ENCODE measurements at places on chromosomes 12 and 14.

DNA sequence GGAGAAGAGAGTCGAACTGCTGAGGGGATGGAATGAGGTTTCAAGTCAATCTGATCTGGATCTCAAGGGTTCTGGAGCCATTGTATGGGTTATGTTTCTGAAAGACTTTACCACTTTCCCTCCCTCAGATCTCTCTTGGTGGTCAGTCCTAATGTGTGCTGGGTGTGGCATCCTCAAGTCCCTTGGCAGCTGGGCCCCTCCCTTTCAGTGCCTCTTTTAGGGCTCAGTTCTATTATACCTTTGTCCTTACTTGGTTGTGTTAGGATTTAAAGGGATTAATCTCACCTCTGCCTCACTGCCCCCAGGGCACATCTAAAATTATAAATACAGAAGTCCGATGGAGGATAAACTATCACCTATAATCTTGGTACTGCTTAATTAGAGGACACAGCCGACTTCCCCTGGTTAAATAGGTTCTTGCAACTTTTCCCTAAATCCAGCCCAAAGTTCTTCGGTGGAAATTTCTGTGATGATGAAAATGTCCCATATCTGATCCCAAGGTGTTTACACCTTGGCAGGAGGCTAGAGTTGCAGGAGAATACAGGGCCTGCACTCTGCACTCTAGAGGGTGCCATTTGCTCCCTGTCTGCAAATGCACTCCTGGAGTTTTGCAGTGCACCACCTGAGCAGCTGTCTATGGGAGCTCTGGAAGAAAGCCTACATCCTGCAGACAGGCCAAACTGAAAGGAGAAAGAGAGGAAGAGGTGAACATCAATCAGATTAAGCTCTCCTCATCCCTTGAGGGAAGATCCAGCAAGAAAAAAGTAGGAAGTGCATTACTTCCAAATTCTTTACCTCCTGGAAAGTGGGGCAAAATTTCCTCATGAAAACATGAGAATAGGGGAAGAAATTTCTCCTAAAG lies 106.8 kb downstream of the NUAK1 start:
- DNase-seq, result peak; percentile 39

GRCh38 chr14:44477953-44478352 lies 29.1 kb downstream of the FSCB start:
- DNase-seq, result no peak

GRCh38 chr12:48296586-48297282 lies 54.0 kb downstream of the ZNF641 start:
- peak; percentile 88 for DNase-seq

- DNase-seq, result no peak
Measured at GRCh38 chr12:103868215-103868614, 27.2 kb upstream of the NT5DC3 start.

GRCh38 chr12:71942259-71942658 lies 3.6 kb downstream of the TPH2 start:
- no peak for DNase-seq

DNA sequence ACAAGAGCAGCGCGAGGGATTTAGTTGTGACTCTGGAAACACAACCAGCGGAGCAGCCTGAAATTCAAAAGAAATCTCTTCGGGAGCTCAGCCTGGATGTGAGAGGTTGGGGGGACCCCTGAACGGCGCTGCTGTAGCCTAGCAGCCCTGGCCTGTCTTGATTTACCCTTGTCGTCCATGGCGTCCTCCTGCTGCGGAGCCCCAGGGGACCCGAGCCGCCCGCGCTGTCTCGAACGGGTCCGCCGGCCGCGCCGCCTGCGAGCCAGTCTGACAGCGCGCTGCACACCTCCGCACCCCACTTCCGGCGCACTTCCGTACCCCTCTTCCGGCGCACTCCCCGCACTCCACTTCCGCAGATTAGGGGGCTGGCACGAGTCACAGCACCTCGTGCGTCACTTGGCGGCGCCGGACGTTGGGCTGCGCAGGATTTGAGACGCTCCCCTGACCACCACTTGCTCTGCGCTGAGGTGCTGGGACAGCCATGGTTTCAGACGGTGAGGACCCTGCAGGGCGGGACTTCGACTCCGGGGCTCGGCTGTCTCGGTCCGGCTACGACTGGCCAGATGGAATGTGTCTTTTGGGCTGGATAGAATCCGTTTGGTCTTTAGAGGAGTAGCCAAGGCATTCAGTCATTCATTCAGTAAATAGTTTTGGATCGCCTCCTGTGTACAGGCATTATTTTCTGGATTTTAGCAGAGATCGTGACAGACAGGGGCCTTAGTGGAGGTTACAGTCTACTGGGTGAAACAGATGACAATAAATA lies at the start of the genes EIF2B1 and GTF2H3:
TSS of gene EIF2B1 (minus strand) at position 308 of the 763 bp plus-strand sequence. CDS start at position 179, 129 bp downstream.
TSS of gene GTF2H3 (plus strand) at position 451 of the 763 bp plus-strand sequence. CDS start at position 482, 31 bp downstream.
- DNase-seq, result peak; percentile 99

DNA sequence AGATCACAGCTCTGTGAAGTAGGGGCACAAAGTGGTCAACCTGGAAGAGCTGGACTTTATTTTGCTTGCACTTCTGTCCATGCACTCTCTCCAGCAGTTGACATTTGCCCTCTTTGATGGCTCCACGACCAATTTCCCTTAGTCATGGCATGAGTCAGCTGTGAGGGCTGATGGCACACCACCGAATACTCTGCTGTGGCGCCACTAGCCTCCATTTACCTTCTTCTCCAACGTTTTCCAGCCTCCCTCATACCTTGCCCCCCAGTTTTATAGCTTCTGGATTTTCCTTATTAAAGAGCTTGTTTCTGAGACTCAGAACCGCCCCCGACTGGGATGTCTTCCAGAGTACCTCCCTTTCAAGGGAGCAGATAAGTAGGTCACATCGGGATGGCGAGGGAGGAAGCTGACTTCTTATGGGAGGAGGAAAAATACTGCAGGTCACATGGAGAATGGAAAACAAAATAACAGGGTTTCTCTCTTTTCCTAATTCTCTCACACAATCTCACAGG lies 17.6 kb downstream of the NINJ2 start:
- peak; percentile 49 for DNase-seq

DNA sequence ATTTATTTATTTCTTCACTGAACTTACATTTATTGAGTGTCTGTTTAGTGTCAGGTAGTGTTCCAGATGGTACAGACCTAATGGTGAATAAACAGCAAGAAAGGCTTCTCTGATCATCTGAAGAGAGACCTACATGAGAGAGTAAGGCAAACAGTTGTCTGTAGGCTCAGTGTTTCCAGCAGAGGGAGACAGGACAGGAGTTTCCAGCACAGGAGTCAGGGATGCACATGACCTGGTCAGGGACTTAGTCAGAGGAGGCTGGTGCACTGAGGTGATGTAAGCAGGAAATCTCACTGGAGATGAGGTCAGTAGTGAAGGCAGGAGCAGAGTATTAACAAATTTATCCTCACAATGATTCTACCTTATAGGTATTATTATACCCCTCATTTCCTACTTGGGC lies 233.2 kb downstream of the MDGA2 start:
- peak; percentile 91 for DNase-seq

GRCh38 chr14:91367173-91368171 lies 50.1 kb downstream of the CCDC88C start:
- DNase-seq, result peak; percentile 95

GRCh38 chr12:92745856-92746550 lies 43.2 kb downstream of the PLEKHG7 start:
- peak; percentile 94 for DNase-seq

DNA sequence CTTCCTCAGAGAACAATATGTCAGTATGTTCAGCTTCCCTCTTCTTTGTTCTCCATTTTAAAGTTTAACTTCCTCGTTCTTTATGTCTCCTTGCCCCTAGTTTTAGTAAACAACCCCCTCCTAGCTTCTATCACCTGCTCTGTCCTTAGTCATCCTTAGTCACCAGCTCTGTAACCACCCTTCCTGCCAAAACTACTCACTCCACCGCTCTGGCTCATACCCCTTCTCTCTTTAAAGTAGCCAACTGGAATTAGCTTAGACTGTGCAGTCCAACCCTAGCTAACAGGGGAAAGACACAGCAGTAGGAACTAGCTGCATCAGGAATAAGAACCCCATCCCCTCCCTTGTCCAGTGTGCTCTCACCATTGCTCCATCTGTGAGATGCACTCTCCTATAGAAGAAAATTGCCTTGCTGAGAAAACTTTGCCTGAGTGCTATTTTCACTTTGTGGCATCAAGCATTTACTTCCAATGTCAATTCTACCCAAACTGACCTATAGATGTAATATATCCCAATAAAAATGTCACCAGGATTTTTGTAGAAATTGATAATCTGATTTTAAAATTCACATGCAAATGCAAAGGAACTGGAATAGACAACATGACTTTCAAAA lies 603.2 kb downstream of the C12orf50 start:
- DNase-seq, result no peak

DNA sequence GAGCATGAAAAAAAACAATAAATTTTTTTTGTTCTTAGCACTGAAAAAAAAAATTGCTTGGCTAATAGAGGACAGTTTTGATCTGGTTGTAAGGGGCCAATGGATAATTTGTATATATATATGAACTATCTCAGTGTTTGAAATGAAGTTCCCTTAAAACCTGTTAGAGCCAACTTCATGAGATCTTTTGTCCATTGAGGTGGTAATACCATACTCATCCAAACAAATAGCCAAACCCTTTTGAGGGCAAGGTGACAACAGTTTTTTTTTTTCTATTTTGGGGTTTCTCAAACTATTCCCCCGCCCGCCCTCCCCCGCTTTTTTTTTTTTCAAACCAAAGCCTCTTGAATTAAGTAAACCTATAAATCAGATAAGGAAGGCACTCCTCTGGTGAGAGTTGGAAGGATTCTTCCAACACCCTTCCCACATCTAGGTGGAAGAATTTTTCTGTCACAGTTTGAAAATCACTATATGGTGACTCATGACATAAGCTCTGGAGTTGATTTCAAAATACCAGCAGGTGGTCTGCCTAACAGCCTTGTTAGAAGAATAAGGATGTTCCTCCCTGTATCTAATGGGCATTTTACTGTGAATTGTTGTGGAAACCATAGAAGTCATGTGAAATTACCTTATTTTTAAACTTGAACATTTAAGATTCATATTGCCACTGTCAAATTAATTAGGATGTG lies 10.2 kb downstream of the ARHGAP5 start:
- DNase-seq, result peak; percentile 81

GRCh38 chr12:65518771-65519170 lies 240.3 kb downstream of the MSRB3 start:
- DNase-seq, result no peak

DNA sequence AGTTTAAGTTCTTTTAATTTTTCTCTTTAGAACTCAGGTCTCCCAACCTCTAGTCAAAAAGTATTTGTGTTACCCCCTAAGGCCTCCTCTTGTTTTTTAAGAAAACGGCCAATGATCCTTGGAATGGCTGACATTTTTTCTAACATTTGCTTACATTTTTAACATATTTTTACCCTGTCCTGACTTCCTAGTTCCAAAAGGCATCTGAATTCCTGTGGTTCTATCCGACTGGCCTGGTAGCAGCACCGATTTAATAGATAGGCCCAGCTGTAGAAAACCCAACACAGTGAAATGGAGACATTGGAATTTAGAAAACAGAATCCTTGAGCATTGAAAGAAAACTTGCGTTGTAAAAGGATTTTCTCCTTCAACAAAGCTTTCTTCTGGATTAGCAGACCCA lies 134.7 kb upstream of the GSC start:
- no peak for DNase-seq

DNA sequence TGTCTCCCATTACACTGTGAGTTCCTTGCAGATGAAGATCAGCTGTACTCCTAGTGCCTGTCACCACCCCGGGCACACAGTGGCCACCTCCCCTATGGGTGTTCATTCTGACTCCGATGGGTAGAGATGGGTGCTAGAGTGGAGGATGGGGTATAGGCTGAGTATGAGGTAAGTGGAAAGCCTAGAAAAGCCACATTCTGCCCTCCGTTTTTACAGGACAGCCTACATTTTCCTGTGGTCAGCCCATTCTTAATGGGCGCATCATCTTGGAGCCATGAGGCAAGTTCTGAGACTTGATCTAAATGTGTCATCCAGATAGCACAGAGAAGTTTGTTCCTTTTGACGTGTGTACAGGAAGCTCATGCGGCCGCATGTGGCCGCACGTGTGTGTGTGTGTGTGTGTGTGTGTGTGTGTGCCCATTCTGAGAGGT lies 166.7 kb upstream of the HIF1A start:
- peak; percentile 32 for DNase-seq

DNA sequence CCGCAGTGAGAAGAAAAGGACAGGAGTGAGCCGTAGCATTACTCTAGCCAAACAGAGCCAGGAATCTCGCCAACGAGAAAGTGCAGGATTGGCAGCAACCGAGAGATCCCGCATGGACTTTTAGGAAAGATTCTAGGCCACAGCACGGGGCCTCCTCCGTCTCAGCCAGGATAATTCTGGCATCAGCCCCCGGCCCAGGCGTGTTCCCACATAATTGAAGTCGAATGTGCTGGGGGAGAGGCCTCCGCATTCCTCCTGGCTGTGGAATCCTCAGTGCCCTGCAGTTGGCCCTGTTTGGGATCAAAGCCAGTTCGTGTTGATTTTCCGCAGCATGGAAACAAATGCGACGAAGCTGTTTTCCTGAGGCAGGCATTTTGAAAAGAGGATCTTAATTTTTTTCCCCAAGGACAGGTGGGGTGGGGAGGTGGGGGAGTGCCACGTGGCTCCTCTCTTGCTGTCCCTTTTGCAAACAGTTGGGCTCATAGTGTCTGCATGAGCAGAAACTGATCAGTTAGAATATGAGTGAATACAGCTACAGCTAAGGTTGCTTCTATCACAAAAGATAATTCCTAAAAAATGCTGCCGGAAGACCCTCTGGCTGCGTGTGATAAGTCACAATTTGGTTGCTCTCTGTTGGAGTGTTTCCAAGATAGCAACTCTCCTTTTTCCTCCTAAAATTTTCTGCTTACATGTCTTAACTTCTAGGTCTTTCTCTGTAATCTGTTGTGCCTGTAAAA lies 37.3 kb upstream of the ATXN2 start:
- no peak for DNase-seq

DNA sequence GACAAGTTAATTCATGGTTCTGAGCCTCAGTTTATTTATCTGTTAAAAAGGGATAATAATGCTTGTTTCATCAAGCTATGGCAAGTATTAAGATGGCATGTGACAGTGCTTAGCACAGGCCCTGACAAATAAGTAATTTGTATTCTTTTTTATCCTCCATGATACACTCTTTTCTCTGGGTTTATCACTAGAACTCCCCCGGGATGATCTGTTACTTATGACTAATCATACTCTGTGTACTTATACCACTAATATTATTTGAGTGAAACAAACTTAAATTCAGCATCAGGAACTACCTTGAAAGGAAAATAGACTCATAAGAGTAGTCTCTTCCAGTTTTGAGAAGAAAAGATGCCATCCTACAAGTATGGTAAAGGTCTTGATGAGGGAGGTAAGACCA lies 283.8 kb downstream of the PAWR start:
- DNase-seq, result no peak

- DNase-seq, result peak; percentile 84
Measured at GRCh38 chr12:15856097-15856982, 25.8 kb upstream of the STRAP start.

GRCh38 chr12:32964981-32965585 lies 68.5 kb upstream of the PKP2 start:
- no peak for DNase-seq

DNA sequence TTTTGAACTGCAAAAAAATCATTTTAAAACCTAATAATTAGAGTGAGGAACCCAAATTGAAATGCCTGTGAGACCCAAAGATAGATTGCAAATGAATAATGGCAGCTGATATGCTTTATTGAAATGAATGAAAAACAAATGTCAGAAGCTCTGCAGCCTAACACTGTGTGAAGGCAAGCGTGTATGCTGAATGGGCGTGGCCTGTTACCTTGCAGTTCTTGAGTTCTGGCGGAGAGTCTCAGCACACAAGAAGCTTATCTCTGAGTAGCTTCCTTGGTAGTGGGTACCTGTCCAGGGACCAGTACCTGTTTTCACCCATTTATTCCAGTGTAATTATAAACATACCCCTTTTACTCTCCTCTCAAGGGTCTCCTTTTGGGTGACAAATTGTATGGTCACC lies 341.2 kb downstream of the NPAS3 start:
- DNase-seq, result no peak
